ENCODE measurements at places on chromosomes 11 and 22. TPM values are rescaled to one million over a fixed set of nuclear protein-coding genes. Genes with fewer than 3 reads are reported as not detected.

The BLID gene
- not detected for total RNA-seq

The GNG3 gene
- total RNA-seq, result not detected

The GLB1L2 gene
- 4.9 TPM for total RNA-seq

The MYBPC3 gene
- 0.96 TPM for total RNA-seq

DNA sequence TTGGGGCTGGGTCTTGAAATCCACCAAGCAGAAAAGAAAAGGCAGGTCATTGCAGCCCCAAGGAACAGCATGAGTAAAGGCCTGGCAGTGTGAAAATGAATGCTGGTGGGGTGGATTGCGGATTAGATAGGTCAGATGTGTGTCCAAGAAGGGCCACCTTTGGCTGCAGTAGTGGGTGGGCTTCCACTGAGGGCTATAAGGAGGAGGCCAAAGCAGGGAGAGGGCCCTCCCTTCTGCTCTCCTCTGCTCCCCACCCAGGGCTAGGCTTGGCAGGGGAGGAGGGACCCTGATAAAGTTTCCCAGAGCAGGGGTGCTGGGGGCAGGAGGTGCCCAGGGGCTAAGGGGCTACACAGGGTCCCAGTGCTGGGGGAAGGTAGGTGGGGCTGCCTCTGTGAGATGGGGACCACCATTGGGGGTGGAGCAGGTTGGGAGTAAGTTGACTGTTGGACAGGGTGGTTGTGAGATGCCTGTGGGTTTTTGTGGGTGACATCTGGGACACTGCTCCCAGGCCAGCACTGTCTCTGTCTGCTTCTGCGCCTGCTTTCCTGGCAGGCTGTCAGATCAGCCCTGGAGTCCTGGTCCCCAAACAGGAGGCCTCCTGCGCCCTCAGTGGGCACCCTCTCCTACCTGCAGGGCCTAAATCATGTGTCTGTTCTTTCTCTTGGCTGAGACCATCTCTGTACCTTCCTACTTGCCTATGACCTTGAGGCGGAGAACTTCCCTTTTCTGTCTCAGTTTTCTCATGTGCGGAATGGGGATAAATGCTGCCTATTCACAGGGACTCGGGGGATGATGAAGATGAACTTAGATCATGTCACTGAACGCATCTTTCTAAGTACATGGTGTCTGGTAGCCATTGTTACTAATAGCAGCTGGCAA is 1.9 kb downstream of the CAPN5 start:
- H3K4me3 ChIP-seq, result no peak overlapping the region
- DNase-seq, result peak; percentile 40
- peaks cover 29% of the 10 kb centered on the region for H3K4me1 ChIP-seq
- no peaks in the 10 kb centered on the region for H3K27me3 ChIP-seq
- H3K36me3 ChIP-seq, result no peaks in the 10 kb centered on the region
- H3K27ac ChIP-seq, result no peak overlapping the region

DNA sequence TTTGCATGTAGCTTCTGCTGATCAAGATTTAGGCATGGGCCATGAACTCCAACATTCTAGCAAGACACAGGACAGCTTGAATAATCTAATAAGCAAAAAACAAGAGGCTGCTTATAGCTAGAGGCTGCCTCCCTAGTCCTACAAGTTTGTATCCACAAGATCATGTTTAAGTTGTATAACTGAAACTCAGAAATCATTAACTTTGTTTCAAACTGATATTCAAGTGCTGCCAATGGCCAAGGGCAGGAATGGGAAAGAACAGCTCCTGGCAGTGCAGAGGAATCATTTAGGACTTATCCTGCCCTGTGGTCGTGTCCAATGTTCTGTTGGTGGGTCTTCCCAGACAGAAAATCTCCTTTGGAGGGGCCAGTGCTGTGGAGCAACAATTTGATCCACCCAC is 209.6 kb upstream of the DDI1 start:
- DNase-seq, result no peak
- no peak overlapping the region for H3K4me3 ChIP-seq
- H3K27ac ChIP-seq, result no peak overlapping the region
- no peaks in the 10 kb centered on the region for H3K36me3 ChIP-seq
- no peaks in the 10 kb centered on the region for H3K27me3 ChIP-seq

DNA sequence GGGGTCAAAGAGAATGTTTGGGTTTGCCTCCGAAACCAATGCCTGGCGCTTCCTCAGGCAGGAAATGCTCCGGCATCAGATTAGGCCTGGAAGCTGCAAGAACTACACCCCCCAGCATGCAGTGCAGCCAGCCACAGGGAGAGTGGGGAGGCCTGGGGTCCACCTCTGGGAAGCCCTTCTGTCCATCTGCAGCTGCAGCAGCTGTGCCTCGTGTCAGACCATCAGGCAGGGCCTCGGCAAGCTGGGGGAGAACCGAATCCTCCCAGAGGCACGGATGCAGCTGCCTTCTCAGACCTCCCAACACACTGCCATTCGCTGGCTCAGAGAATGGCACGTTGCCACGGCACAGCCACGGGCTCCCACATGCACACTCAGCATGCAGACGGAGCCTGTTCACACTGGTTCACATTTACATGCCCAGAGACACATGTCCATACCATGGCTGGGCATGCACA is 57.4 kb downstream of the NECTIN1 start:
- no peak for DNase-seq
- H3K36me3 ChIP-seq, result no peaks in the 10 kb centered on the region
- H3K4me3 ChIP-seq, result no peak overlapping the region
- H3K4me1 ChIP-seq, result peaks cover 15% of the 10 kb centered on the region
- H3K27ac ChIP-seq, result no peak overlapping the region

DNA sequence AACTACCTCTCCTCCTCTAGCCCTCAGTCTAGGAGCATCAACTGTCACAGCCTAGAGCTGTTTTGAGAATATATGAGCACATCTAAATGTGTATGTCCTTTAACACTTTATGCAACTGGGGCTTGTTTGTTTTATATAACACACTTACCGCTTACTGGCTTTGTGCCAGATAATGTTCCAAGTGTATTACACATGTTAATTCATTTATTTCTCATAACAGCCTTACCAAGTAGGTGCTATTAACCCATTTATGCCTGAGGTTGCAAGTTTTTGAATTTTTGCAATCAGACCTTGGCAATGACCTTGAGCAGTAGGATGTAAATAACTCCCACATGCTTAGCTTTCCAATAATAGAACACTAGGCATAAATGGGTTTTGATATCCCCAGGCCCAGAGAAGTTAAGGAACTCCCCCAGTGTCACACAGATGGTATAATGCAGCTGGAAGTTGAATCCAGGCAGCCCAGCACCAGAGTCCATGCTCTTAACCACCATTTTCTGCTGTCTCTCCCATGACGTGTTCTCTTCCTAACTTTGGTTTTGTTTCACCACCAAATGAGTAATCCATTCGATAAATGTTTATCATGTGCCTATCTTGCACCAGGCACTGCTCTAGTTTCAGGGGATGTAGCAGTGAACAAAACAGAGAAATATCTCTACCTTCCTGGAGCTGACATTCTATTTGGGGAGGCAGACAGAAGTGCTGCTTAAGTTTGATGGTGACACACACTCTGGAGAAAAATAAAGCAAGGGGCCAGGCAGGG is 23.1 kb downstream of the PRDM11 start:
- H3K4me3 ChIP-seq, result no peak overlapping the region
- H3K27me3 ChIP-seq, result no peaks in the 10 kb centered on the region
- peaks cover 11% of the 10 kb centered on the region for H3K4me1 ChIP-seq
- no peaks in the 10 kb centered on the region for H3K36me3 ChIP-seq
- H3K27ac ChIP-seq, result no peak overlapping the region

DNA sequence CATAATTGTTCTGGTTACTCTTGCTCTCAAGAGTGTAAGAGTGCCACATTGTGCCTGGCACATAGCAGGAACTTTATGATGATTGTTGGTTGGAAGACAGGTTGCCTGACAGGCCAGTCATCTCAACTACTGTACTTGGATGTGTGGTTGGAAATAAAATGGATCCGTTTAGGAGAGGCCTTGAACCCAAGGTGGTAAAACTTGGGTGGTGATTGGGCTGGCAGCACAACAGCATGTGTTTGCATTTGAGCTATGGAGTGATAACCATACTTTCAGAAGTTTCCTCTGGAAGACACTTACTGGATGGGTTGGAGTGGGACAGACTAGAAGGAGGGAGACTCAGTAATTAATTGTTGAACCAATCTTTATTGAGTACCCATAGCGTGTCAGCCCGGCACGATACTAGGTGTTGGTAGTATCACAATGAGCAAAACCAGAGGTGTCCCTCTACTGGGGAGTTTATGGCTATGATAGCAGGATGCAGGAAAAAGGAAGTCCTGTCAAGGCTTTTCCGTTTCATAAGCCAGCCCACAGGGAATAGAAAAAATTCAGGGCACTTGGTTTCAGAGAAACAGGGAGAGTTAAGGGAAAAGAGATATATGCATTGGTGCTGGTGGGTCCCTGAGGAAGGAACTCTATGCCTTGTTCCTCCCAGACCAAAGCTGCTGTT is 3.1 kb upstream of the TMEM109 start:
- no peak overlapping the region for H3K4me3 ChIP-seq
- H3K36me3 ChIP-seq, result no peaks in the 10 kb centered on the region
- no peak overlapping the region for H3K27ac ChIP-seq
- DNase-seq, result no peak

DNA sequence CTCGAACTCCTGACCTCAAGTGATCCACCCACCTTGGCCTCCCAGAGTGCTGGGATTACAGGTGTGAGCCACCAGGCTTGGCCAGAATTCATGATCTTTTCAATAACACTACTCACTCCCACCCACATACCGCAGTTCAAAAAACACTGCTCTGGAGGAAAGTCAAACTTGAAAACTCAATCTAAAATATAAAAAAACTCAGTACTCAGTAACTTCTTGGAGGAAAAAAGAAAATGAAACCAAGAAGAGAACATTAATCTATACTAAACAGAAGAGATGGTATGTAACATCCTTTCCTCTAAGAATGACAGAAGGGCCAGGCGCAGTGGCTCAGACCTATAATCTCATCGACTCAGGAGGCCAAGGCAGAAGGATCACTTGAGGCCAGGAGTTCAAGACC is 58.3 kb downstream of the MRTFA start:
- H3K4me1 ChIP-seq, result no peaks in the 10 kb centered on the region
- no peak overlapping the region for H3K4me3 ChIP-seq
- no peak overlapping the region for H3K27ac ChIP-seq
- no peaks in the 10 kb centered on the region for H3K36me3 ChIP-seq

DNA sequence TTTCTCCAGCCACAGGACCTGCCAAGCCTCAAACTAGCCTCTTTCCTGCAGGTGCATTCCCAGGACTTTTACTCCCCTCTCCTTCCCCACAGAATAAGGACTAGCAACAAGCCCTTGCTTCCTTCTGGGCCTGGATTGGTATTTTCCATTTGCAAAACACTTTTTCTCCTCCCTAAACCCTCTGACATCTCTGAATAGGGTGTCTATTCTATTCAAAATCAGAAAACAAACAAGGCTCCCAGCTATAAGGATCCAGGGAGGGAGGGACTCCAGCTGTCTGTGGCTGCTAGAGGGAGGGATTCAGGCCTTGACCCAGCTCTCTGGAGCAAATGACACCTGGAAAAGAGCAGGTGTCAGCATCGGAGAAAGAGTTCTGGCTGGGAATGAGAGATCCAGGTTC is 168.5 kb upstream of the BDNF start:
- no peak overlapping the region for H3K4me3 ChIP-seq
- no peak for DNase-seq
- no peaks in the 10 kb centered on the region for H3K36me3 ChIP-seq
- no peaks in the 10 kb centered on the region for H3K4me1 ChIP-seq

GRCh38 chr11:34358258-34358727 is 483 bp upstream of the ABTB2 start:
- peak overlapping the region; percentile 57 for H3K4me3 ChIP-seq
- peaks cover 9% of the 10 kb centered on the region for H3K27me3 ChIP-seq
- H3K27ac ChIP-seq, result peak overlapping the region; percentile 52
- H3K36me3 ChIP-seq, result no peaks in the 10 kb centered on the region
- H3K4me1 ChIP-seq, result peaks cover 30% of the 10 kb centered on the region

DNA sequence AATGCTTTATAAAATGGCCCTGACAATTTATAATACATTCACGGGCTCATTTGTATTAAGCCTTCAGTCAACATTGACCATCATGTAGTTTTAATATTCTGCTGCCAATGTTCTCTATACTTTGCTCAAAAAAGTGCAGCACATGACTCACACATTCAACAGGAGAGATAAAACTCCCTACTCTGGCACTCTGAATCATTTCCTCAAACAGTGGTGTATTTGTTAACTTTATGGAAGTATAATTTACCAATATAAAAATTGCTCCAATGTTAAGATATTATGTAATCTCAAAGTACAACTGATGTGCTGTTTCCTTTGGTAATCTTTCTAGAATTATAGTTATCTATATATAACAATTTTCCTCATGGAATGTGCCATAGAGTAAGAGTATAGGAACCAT is 39.9 kb downstream of the MAML2 start:
- no peak overlapping the region for H3K4me3 ChIP-seq
- DNase-seq, result no peak
- peaks cover 67% of the 10 kb centered on the region for H3K4me1 ChIP-seq
- H3K36me3 ChIP-seq, result no peaks in the 10 kb centered on the region
- no peaks in the 10 kb centered on the region for H3K27me3 ChIP-seq
- H3K27ac ChIP-seq, result peak overlapping the region; percentile 28
